ENCODE measurements at places on chromosomes 2 and 18.

DNA sequence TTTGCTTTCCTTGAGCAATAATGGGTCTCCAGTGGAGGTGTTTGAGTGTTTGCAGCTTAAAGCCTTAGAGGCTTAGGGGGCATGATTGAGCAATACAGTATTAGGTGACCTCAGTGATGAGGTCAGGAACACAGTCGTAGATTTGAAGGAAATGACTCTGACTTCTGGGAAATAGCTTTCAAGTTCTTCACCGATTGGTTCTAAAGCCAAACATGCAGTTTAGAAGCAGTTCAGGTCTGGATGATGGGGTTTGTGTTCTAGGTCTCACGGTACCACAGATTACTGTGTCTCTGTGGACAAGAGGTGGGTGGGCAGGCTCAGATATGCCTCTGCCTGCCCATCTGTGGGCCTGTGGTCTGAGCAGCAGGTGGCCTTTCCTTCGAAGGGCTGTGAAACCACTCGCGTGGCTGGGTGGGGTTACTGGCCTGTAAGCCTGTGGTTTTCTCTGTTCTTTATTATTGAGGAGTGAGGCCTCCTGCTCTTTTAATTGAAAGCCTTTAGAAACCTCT is 7.8 kb downstream of the MTHFD2 start:
- peak; percentile 60 for DNase-seq

- peak; percentile 19 for DNase-seq
Measured at GRCh38 chr2:178756343-178756742, 50.9 kb downstream of the TTN start.

DNA sequence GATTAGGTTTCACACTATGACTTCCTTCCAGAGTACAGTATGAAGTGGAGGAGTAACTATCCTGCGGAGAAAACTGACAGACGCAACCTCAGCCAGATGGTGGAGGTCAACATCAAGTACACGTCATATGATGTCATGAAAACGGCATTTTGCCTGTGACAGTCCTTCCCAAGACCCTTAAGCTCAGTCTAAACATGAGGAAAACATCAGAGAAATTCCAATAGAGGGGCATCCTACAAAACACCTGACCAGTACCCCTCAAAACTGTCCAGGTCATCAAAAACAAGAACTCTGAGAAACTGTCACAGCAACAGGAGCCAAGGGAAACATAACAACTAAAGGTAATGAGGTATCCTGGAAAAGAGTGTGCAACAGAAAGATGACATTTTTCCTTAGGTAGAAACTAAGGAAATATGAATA is 1.7 kb downstream of the RNU4ATAC start:
- DNase-seq = peak; percentile 28

GRCh38 chr2:46336283-46336959 is 39.2 kb downstream of the EPAS1 start:
- DNase-seq = peak; percentile 72

- no peak for DNase-seq
Measured at GRCh38 chr2:16153754-16154035, 213.3 kb downstream of the MYCN start.

DNA sequence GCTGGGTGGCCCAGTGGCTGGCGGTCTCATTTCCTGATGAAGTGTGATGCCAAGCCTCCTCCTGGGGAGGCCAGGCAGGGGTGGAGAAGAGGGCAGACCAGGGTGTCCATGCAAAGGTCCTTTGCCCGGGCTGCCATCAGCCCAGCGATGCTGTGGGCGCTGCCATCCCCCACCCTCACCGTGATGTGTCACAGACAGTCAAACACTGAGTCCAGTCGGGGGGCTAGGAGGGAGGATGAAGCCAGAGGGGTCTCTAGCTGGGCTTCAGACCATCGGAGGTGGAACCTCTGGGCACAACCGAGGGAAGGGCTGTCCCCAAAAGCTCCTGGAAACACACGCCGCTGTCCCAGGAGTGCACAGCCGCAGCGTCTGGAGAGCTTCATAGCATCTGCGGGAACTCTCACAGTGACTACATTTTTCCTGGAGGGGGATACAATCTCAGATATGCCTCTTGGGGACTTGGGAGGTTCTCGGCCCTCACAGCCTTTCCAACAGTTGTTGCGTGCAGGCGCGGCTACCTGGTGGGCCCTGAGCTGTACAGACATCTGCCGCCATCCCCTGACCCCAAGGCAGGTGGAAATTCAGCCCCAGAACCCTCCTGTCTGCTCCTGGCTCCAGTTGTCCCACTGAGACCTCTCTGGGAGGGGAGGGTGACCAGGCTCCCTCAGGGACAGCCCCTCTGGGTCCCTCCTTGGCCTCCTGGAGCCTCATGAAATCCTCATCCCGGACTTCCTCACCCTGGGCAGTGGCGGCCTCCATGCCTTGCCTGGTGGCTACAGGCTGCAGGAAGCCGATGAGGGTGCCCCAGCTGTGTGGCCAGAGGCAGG is 26.5 kb upstream of the OTOS start:
- no peak for DNase-seq

GRCh38 chr2:127449898-127450297 is 31.7 kb downstream of the PROC start:
- DNase-seq = no peak
